ENCODE measurements at places on chromosomes 12 and 14.
A peak's percentile ranks its signal among the peaks of the same experiment; 100 is the strongest.

DNA sequence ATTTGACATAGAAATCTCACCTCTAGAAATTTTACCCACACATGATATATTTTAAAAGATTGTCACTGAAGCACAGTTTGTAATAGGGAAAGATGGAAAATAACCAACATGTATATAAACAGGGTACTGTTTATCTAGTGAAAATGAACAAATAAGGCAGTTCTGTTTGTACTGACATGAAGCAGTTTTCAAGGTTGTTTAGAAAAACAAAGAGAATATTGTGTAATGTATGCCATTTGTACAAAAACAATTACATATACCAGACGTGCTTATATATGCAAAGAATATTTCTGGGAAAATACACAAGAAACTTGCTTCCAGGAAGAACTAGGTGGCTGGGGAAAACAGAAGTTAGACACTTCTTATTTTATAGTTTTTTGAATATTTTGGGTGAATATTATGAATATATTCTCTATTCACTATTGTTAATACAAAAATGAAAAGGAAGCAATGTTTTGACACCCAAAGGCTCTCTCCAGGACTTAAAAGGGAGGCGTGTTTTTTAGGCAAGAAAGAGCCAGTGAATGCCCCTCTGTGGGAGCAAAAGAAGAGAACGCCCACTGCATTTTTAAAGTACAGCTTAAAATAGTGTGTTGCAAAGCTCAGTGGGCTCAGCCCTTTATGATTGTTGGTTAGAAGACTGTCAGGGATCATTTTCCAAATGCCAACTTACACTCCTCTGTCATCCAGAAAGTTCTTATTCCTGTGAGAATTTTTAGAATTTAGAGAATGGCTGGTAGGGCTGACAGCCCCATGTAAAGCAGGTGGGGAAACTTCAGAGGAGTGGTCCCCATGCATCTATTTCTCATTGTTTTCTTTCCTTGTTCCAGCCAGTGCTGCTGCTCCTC lies 59.6 kb upstream of the FERMT2 start:
- DNase-seq = no peak

- DNase-seq = peak; percentile 55
Measured at GRCh38 chr12:80837342-80837978, 100.3 kb downstream of the LIN7A start.

DNA sequence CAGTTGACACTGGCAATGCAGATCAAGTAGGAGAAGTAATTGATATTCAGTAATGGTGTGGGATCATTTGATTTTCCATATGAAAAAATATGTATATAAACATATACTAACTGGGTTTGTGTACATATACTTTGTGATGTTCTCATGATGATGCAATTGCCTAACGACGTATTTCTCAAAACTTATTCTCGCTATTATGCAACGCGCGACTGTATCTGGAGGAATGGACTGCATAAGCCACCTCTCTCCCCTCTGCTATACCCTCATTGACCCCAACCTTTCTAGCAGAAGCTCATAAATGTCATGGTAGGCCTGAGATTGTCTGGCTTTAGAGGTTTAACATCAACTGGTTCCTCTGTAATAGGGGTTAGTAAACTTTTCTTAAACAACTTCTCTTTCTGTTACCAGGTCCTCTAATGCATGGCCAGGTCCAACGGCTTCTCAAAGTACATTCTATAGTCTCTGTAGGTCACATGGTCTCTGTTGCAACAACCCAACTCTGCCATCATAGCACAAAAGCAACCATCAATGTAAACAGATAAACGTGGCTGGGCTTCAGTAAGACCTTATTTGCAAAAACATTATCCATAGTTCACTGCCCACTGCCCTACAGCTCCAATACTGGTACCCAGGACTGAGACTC lies 59.3 kb downstream of the FOXN3 start:
- no peak for DNase-seq

DNA sequence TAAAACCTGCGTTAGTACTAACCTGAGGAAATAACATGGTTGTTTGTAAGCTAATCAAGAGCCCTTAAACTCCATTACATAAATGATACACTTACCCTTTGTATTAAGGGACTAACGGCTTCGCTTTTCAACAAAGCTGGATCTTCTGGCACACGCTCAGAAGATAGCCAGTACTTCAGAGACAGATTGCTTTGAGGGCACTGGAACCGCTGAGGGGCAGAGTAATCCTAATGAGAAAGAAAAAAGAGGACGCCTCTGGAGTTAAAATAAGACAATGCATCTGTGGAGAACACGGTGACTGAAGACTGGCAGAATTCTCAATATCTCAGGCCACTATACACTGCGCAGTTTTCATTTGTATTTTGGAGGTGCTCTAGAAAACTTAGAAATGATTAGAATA lies 1.5 kb upstream of the KTN1 start:
- no peak for DNase-seq

GRCh38 chr12:130959632-130960031 lies 5.9 kb downstream of the ADGRD1 start:
- no peak for DNase-seq

DNA sequence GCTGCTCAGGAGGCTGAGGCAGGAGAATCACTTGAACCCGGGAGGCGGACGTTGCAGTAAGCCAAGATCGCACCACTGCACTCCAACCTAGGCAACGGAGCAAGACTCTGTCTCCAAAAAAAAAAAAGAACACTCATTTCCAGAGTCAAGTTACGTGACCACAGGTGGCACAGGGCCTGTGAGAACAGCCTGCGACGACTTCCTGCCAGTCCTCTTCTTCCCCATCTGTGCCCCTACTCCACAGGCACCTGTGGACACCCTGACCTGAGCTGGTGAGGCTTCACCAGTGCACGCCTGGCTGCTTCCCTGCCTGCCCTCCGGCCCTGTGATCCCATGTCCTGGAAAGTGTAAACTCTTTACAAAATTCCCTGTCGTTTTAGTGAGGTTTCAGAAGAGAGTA lies 77.7 kb downstream of the PPP2R5C start:
- no peak for DNase-seq

GRCh38 chr12:124915239-124916236 lies 1.1 kb upstream of the UBC start:
- DNase-seq = no peak

- no peak for DNase-seq
Measured at GRCh38 chr12:24900196-24900595, 48.7 kb downstream of the BCAT1 start.

DNA sequence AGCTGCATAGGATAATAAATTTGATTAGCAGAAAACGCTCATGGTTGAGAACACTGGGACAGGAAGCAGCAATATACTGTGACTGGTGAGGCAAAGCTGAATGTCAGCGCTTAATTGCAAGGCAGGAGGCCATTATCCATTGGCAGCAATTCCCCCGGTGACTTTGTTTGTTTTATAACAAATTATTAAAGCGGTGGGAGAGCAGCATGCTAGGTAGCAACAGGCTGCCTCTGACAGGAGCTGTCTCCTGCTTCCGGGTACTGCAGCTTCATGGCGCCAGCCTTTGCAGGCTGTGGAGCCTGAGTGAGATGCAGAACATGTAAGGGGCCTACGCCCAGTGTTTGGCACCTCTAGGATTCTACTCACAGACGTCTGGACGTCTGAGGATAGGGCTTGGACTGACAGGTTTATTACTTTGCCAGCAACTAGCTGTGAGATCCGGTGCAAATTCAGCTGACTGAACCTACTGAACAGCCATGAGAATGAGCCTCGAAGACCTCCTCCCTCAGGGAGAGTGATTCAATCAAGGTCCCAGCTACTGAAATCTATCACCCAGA lies 82.1 kb upstream of the SSTR1 start:
- no peak for DNase-seq

DNA sequence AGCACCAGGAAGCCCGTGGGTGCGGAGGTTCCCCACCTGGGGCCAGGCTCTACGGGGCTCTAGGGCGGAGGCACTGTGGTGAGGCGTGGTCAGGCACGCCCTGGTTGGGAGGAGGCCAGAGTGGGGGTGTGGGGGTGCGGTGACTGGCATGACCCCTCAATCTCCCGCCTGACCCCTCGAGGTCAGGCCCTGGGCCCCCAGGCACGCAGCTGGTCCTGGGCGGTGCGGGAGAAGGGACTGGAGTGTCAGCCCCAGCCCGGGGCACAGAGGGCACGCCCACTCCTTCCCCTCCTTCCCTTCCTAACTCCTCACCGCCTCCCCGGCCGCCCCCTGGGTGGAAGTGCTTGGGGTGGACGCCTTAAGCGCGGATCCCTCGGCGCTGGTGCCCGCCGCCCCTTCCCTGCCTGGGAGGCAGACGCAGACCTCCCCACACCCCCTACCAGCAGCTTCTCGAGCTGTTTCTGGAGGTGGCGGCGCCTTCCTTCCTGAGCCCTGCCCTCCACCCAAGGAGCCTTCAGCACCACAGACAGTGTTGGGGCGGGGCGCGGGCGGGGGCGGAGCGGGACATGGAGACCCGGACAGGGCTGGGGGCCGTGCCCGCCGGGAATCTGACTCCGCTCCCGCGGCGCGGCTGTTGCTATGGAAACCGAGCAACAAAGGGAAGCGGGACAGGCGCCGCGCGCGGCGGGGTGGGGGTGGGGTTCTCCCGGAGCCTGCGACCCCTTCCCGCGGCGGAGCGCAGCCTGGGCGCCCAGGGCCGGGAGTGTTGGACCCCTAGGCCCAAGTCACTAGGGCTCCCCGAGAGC lies 741 bp upstream of the CRIP2 start:
- peak; percentile 61 for DNase-seq

DNA sequence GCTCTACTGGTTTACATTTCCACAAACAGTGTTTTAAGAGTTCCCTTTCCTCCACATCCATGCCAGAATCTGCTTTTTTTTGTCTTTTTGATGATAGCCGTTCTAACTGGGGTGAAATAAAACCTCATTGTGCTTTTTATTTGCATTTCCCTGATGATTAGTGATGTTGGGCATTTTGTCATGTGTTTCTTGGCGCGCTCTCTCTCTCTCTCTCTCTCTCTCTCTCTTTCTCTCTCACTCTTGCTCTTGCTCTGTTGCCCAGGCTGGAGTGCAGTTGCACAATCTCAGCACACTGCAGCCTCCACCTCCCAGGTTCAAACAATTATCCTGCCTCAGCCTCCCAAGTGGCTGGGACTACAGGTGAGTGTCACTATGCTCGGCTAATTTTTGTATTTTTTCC lies 9.6 kb upstream of the MIS18BP1 start:
- no peak for DNase-seq

DNA sequence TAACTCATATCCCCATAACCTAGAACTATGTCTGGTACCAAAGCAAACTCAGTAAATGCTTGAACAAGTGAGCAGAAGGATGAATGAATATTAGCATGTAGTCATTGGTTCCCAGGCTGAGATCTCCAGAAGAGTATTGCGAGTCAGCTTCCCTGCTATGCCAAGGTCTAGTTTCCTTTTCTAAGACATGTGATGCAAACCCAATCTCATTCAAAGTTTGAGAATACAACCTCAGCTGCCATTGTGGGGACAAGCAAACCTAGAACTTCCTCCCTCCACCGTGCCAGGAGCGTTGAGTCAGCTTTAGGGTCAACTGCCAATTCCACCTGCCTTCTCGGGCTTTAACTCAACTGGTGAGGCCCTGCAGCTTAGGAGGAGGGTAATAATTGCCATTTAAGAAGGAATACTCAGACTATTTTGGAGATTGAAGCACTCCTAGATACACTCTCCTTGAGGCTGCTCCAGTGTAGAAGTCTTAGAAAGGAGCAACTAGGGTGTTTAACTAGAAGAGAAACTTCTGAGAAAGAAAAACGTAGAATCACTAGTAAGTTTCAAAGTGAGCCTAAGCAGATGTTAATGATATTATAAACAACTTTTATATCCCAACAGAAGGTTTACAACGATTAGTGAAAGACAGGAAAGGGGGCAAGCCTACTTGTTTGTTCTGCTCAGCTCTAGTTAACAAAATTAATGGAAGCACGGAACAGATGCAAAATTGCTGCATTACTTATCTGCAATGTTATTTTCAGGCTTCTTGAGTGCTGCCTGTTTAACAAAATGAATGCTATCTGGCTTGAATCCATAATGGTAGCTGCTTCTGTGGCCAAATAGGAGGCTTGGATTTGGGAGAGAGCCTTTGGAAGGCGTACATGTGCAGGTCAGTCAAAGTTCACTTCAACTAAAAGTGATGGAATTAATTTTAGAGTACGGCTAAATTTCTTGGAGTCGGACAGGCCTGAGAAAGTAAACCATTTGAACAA lies 96.9 kb downstream of the HELB start:
- DNase-seq = no peak

DNA sequence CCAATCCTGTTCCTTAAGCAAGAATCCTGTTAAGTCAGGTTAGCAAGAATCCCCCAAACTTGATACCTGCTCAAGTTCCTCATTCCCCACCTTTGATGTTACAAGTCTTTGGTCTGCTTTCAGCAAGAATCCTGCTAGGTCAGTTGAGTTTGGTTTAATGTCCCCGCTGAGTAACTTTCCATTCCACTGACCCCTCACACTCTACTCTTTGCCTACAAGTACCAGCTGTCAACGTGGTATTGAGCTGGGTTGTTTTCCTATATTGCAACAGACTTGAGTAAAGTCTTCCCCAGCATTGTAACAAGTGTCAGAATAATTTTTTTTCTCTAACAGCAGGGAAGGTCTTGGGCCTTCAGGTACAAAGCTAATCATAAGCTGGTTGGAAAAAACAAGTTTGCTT lies 6.3 kb downstream of the PPM1H start:
- DNase-seq = no peak

- DNase-seq = no peak
Measured at GRCh38 chr14:44030831-44031383, 476.2 kb downstream of the FSCB start.

DNA sequence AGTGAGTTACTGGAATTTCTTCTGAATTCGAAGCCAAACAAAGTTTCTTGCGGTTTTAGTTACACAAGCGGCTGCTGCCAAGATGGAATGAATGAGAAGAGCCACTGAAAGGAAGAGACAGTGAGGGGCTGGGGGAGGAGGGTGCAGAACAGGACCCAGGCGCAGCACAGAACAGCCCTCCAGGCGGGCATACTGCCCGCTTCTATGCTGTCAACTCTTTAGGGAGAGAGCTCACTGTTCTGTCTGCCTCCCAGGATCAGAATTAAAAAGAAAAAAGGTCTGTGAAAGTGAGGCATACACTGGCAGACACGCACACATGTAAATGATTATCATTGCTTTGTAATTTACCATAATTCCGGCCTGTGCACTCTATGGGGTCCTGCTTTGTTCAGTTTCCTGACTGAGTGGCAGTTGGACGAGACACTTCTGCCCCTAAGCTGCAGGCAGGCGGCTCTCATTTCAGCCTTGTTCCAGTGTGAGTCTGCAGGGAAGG lies 231.6 kb downstream of the CACNA1C start:
- DNase-seq = peak; percentile 94

- no peak for DNase-seq
Measured at GRCh38 chr12:15712160-15712559, 77.0 kb downstream of the EPS8 start.

DNA sequence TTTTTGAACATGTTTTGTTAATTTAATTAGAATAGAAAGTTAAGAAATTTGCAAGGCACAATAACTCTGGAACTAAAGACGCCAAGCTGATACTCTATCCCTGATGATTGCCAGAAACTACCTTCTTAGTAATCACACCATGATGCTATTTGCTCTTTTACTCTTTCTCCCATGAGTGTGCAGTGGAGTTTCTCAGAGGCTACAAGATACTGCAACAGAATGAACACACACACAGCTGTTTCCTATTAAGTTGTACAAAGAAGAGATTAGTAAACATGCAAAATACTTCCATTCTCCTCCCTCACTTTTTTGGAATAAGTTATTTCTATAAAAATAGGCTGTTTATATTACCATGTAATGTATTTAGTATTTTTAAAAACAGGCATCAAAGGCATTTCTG lies 1367.5 kb downstream of the AACS start:
- DNase-seq = no peak

Data from fibroblast of skin of left quadriceps (primary cell).